ENCODE measurements at places on chromosomes 2 and 18. TPM values are rescaled to one million over a fixed set of nuclear protein-coding genes. Genes with fewer than 3 reads are reported as not detected.

The RAX gene
- not detected for total RNA-seq

The SULT1C2 gene
- 2.6 TPM for total RNA-seq

The SNTG2 gene
- not detected for total RNA-seq

The SKA1 gene
- 27.6 TPM for total RNA-seq

The TUBA3E gene
- not detected for total RNA-seq

The POTEJ gene
- total RNA-seq = not detected

The CTAGE1 gene
- not detected for total RNA-seq

The SLC8A1 gene
- total RNA-seq = 12.6 TPM
